ENCODE measurements at places on chromosomes 1 and 21. TPM values are rescaled to one million over a fixed set of nuclear protein-coding genes. Genes with fewer than 3 reads are reported as not detected.

GRCh38 chr21:25903607-25904006 lies 168.8 kb downstream of the GABPA start:
- DNase-seq: peak; percentile 72

GRCh38 chr1:113912594-113913311 lies 7.6 kb downstream of the DCLRE1B start:
- DNase-seq: peak; percentile 70

- no peak for DNase-seq
These were observed 8.1 kb upstream of the DNASE2B start for GRCh38 chr1:84390226-84390625.

SLC9C2 gene
- total RNA-seq: 1.7 TPM

DNA sequence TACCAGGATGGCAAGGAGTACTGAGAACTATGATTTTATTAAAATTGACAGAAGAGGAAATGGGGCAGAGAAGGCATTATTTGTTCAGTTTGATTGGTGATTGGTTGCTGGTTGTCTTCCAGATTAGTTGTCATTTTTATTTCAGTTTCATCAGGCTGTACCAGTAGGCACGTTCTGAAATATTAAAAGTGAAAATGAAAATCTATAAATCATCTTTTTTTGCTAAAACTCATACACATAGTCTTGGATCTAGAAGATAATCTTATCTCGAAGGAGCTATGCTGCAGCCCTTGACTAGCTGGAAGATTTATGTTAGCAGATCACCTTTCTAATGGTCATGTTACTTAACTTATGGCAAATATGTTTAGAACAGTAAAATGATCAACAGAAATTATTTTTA lies 29.0 kb downstream of the NEK7 start:
- no peak for DNase-seq

DNA sequence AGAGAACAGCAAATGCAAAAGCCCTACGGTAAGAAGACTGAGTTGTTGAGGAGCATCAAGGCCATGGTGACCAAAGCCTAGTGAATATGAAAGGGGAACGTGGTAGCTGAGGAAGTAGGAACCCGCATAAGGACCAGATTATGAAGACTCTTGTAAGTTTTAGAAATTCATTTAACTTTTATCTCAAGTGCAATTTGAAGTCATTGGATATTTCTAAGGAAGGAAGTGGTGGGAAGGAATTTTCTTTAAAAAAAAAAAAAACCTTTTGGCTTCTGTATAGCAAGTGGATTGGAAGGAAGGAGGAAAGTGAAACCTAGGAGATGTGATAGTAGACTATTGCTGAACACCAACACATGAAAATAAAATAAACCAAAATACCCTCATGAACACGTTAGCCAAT lies 119.0 kb downstream of the TNFSF18 start:
- no peak for DNase-seq

GRCh38 chr1:152811050-152811449 lies 721 bp upstream of the LCE1B start:
- no peak for DNase-seq
